NCI-H526 (cell line): ENCODE measurements at places on chromosomes 2 and 18.

- no peak for DNase-seq
Measured at GRCh38 chr2:70094978-70095719, 7.9 kb downstream of the PCBP1 start.

DNA sequence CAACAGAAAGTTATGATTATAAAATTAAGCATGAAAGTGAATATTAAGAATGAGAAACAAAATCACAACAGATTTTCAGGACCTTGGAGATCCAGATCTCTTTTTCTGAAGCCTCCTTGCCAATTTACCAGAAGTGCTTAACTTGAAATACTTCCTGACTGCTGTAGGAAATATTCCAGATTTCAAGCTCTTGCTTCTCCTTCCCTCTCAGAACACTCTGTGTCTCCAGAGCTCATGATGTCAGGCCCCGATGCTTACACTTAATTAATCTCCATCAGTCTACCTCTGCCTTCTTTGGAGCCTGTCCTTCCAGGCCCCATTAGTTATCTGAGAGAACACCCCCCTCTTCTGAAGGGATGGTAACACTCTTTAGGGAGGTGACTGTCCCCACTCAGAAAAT, 20.7 kb upstream of the NT5C1B start:
- no peak for DNase-seq

DNA sequence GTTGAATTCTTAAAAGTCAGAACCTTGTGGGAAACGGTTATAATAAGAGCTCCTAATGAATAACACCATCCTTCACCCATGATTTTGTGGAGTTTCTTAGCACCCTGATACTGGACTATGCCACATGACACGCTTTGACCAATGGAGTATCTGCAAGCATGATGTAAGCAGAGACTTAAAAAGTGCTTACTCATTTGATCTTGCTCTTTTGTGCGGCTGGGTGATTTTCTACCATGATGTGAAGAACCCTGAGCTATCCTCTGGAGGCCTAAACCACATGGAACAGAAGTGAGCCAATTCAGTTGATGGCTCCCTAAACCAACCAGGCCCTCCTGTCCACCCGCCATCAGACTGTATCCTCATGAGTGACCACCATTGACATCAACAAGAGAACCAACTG, 70.9 kb downstream of the TCF4 start:
- no peak for DNase-seq

DNA sequence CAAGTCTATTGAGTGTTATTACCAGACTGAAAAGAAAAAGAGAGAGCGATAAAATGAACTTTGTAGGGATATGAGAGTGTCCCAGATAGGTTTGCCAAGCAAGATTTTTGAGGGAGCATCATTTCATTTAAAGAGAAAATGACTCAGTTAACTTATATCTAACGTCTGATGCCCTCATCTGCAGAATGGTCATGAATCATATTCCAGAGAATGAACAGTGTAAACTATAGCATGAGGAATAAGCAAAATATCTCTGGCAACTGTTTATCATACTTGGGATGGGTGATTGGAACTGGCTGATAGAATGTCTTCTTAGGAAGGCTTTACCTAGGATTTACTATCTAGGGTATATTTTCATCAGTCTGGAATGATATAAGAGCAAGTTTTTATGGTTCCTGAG, 289.4 kb downstream of the CMPK2 start:
- DNase-seq: no peak

DNA sequence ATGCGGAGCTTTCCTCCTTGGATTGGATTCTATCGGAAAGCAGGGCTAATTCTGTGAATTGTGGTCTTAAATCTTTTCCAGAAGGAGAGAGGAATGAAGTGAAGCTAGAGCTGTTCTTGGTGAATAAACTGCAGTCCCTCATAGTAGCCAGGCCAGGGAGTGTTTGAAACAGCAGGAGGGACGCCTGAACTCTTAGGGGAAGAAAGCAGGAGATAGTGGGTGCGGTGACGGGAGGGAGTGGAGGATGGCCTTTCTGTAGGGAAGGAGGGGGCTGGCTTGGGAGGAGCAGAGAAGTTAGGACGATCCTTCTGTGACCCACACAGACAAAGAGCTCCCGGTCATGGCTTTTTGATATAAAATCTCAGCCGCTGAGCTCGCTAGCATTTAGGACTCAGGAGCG, 47.5 kb upstream of the KCNF1 start:
- no peak for DNase-seq

DNA sequence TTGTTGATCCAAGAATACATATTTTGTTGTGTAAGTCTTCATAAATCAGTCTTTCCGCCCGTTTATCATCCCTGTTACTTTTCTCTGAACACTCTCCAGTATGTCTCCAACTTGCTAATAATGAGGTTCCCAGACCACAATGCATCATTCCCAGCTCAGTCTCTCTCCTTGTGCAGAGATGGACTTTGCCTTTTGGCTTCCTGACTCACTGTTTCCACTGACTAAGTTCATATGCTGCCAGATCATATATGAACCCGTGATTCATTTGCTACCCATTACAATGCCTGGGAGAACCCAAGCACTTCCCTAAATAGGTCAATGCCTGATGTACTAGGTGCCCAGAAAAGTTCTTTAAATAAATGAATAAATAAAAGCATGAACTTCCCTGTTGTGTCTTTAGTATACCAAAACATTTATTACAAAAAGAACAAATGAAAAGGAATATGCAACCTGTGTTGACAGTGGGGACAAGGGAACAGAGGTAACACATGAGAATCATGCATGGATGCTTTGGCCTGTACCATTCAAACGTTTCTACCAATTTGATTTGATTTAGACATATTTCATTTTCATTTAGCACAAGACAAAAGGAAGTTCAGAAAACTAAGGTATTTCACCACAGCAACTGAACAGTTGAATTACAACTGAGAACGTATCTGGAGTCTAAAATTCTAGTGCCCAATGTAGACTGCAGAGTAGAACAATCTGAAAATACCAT, 215.4 kb upstream of the HNRNPA3 start:
- DNase-seq: no peak

- no peak for DNase-seq
Measured at GRCh38 chr2:65121-65520, 18.8 kb upstream of the FAM110C start.

GRCh38 chr18:8773980-8774379, 68.6 kb downstream of the MTCL1 start:
- DNase-seq: no peak

DNA sequence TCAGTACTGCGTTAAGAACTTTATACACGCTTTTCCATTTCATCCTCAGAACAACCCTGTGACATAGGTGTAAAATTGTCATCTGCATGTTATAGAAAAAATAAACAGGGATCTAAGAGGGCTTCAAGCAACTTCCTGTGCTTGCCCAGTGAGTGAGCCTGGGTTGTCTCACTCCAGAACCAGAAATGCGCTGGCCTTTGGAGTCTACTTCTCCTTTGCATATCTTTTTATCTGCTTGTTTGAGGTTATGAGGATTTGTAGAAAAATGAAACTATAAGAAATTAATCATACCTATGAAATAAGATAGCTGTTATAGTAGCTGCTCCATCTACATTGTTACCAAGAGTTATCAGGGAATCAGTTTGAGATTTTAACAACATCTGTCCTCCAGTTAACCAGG, 55.3 kb upstream of the CABYR start:
- no peak for DNase-seq

DNA sequence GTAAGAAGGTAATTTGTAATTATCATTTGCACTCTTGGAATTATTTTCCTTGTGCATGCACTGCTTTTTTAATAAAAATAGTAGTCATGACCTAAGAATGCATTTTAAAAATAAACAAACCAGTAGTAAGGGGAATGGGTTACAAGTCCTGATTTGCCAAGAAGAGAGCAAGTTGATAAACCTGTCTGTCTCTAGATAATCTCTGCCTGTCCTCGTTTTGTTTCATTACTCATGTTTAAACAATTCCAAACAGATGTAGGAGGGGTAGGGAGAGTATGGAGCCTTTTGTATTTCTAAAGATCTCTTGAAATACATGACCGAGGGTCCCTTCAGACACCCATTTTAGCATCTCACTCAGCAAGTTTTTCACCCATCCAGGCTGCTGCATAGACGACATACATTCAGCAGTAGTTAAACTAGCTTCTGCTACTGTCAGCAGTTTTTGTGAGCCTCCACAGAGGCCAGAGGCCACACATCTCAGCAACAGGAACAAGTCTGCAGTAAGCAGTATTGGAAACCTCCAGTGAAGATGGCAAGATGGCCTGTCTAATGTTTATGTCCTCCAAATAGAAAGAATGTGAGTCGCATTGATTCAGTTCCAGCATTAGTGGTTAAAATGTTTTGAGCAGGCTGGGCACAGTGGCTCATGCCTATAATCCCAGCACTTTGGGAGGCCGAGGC, 2.3 kb upstream of the EXOC6B start:
- DNase-seq: no peak

DNA sequence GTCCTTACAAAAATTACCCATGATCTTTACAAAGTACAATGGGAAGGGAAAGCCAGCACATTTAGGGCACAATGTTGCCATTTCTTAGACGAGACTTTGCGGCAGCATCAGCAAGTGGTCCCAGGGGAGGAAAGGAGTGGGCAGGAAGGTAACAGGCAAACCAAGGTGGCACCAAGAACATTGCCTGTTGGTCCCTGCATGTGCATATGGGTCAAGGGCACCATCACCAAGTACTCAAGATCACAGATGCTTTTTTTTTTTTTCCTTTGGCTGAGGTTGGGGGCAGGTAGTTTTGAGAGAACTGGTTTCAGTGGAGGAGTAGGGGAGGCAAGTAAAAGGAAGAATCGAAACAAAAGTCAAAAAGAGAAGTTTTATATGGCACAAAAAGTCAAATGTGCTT, 752 bp upstream of the CYTIP start:
- DNase-seq: no peak

DNA sequence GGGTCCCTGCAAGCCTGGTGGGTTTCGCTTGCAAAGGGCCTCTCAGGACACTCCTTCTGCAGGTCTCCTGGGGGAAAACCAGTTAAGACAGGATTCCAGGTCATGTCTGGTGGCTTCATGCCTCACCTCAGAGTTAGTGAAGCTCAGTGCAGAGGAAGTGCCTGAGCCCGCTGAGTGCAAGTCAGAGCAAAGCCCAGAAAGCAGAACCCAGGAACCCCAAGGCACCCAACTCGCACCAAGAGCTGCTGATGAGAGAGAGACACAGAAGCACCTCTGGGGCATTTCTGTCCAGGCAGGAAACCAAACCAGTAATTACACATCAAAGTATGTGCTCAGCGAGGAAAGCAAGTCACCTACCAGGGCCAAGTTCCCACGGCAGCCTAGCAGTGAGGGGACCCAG, 78.4 kb downstream of the ARHGEF4 start:
- no peak for DNase-seq
